ENCODE measurements at places on chromosomes 1 and 21.

- no peak for DNase-seq
Measured at GRCh38 chr1:152954436-152954835, 7.4 kb downstream of the SPRR5 start.

- no peak for DNase-seq
Measured at GRCh38 chr1:6163191-6163972, 16.7 kb downstream of the CHD5 start.

DNA sequence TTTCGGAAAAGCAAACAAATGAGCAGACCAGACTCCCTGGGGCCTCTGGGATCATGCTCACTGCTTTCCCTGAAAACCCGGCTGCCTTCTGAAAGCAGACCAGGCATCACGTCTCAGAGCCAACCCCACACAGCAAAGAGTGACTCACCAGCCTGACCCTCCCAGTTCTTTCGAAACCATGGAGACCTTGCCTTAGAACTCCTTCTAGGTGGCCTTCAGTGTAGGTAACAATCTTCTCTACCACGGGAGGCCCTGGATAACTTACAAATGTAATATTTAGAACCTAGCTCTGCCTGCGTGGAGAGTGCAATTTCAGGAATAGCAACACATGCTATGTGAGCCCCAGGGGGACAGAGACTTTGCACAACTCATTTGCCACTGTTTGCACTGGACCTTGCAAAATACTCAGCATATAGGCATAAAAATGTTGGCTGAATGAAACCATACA lies 105.2 kb downstream of the SUSD4 start:
- no peak for DNase-seq

GRCh38 chr1:16248007-16248436 lies 11.0 kb upstream of the CPLANE2 start:
- DNase-seq, result no peak

DNA sequence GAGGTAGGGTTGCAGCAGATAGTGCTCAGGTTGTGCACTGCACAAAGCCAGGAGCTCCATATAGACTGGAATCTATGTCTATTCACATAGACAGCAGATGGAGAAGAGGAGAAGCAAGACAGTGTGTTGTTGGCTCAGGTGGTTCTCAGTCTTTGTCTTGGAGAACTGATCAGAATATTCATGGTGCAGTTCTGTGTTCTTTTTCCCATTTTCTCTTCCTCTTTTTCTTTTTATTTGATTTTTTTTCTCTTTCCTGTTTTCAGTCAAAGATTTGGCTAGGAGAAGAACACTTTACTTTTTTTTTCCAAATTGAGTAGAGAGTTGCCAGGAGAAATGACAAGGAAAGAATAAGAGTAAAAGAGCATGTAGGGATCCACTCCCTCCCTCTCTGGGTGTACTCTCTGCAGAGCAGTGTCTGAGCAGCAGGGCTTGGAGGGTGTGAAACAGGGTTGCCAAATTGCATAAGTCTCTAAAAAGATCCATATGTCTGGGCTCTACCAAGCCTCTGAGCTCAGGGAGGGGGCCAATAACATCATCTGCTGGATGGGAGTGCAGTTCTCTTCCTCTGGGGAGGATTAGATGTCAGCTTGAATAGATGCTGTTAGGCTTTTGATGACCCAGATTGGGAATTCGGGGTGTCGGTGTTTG lies 8.7 kb upstream of the CD34 start:
- no peak for DNase-seq

- DNase-seq, result no peak
Measured at GRCh38 chr1:209748620-209749019, 7.2 kb upstream of the TRAF3IP3 start.

DNA sequence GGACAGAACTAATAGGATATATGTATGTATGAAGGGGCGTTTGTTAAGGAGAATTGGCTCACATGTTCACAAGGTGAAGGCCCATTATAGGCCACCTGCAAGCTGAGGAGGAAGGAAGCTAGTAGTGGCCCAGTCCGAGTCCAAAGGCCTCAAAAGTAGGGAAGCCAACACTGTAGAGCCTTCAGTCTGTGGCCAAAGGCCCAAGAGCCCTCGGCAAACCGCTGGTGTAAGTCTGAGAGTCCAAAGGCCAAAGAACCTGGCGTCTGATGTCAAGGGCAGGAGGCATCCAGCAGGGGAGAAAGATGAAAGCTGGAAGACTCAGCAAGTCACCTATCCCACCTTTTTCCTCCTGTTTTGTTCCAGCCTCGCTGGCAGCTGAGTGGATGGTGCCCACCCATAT lies 24.5 kb downstream of the BACH1 start:
- DNase-seq, result no peak

- no peak for DNase-seq
Measured at GRCh38 chr1:160776178-160776577, 19.8 kb upstream of the LY9 start.
